ENCODE measurements at places on chromosomes 6 and 20.
A peak's percentile ranks its signal among the peaks of the same experiment; 100 is the strongest.

DNA sequence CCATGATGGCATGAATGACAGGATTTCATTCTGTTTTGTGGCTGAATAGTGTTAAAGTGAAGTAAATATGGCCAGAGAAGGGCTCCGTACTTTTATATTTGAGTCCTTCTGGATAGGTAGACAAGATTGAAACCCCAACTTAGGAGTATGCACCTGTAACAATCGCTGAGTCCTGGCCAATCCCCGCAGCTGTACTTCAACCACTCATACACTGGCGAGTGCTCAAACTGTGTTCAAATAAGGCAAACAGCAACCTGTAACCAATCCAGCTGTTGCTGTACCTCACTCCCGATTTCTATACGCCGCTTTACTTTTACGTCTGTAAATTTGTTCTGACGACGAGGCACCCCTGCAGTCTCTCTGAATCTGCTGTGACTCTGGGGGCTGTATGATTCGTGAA, 6.7 kb downstream of the TTLL2 start:
- DNase-seq, result no peak
- no peaks in the 10 kb centered on the region for H3K36me3 ChIP-seq
- H3K27ac ChIP-seq, result no peak overlapping the region
- no peaks in the 10 kb centered on the region for H3K4me1 ChIP-seq

DNA sequence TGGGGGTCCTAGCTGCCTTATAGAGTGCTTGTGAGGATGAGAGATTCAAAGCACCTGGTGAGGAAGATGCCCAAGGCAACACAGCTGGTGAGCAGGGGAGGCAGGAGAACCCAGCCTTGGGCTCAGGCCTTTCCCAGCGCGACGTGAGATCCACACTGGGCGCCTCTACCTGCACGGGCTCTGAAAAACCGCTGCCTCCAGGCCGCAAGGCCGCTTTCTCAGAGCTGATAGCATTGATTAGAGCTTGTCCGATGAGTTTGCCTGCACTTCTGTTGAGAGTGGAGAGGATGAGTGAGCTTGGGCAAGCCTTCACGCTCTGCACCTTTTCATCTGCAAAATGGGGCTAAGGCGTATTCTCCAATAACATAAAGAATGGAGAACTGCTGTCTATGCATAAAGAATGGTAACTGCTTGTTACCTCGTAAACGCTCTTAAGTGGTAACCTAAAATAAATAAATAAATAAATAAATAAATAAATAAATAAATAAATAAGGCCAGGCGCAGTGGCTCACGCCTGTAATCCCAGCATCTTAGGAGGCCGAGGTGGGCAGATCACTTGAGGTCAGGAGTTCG, 916 bp downstream of the PABPC1L start:
- H3K36me3 ChIP-seq, result peaks cover 17% of the 10 kb centered on the region
- no peaks in the 10 kb centered on the region for H3K27me3 ChIP-seq
- H3K27ac ChIP-seq, result no peak overlapping the region
- no peak for DNase-seq
- peak overlapping the region; percentile 68 for H3K4me3 ChIP-seq
- peaks cover 10% of the 10 kb centered on the region for H3K4me1 ChIP-seq

- H3K27ac ChIP-seq, result peak overlapping the region; percentile 13
- peak; percentile 29 for DNase-seq
- no peaks in the 10 kb centered on the region for H3K36me3 ChIP-seq
- H3K27me3 ChIP-seq, result no peaks in the 10 kb centered on the region
- H3K4me3 ChIP-seq, result no peak overlapping the region
- peaks cover 2% of the 10 kb centered on the region for H3K4me1 ChIP-seq
Measured at GRCh38 chr6:169898788-169899480, 147.5 kb downstream of the ERMARD start.

DNA sequence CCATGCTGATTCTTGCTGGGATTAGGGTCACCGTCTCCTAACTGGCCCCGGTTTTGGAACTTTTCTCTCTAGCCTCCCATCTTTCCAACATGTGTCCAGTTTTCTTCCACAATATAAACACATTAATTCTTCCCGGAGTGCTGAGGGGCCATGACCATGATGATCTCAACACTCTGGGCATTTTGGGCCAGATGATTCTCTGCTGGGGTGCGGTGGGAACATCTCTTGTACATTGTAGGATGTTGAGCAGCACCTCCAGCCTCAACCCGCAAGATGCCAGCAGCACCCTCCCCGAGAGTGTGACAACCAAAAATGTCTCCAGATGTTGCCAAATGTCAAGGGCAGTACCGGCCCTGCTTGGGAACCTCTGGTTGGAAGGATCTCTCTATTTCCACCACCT, 164.8 kb downstream of the TFAP2C start:
- no peaks in the 10 kb centered on the region for H3K4me1 ChIP-seq
- no peak overlapping the region for H3K27ac ChIP-seq
- no peaks in the 10 kb centered on the region for H3K36me3 ChIP-seq
- DNase-seq, result no peak

DNA sequence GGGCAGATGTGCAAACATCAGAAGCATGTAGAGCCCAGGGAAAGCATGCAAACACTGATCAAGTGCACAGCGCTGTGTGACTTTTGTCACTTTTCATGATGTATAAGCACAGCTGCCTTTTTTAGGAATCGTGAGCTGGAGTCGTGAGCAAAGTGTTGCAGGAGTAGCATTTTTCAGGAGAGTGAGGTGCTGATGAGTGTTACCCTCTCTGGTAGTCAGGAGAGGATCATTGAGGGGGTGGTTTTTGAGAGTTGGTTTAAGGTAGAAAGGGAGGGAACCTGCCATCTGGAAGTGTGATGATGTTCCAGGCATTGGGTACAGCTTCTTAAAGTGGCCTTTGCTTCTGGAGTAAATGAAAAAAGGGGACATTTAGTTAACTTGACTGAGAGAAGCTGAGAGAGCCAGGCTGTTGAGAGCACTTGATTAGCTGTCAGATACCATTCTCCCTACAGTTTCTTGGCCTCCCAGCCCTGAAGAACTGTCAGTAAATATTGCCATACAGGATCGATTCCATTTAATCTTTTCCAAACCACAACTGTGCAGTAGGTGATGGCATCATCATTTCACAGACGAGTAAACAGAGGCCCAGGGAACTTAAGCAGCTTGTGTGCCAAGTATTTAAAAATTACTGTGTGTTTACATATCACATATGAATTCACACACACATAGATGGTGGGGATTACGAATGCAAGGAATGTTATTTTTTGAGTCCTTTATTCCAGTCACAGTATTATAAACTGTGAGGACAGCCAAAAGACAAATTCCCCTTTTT, 28.9 kb downstream of the TPD52L1 start:
- no peak overlapping the region for H3K4me3 ChIP-seq
- no peak overlapping the region for H3K27ac ChIP-seq
- H3K36me3 ChIP-seq, result no peaks in the 10 kb centered on the region
- no peaks in the 10 kb centered on the region for H3K27me3 ChIP-seq
- DNase-seq, result no peak
- H3K4me1 ChIP-seq, result no peaks in the 10 kb centered on the region
